ENCODE measurements at places on chromosomes 1 and 21.

DNA sequence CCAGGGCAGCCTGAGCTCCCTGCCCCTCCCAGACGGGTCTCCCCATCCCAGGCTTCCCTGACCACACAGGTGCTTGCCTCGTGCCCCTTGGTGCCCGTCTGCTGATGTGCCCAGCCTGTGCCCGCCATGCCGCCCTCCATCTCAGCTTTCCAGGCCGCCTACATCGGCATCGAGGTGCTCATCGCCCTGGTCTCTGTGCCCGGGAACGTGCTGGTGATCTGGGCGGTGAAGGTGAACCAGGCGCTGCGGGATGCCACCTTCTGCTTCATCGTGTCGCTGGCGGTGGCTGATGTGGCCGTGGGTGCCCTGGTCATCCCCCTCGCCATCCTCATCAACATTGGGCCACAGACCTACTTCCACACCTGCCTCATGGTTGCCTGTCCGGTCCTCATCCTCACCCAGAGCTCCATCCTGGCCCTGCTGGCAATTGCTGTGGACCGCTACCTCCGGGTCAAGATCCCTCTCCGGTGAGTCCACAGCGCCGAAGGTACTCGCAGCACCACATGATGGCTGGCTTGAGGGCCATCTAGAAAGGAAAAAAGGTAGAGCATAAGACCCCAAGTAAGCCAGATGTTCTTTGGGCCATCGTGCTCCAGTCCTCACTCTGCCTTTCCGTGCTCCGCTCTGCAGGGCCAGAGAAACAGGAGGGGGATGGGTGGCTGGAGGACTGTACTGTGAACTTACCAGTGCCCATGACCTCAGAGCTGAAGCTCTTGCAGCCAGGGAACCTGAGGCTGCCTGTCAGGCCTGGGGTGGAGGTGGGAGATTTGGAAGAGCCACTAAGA is 1.4 kb downstream of the ADORA1 start:
- no peak overlapping the region for H3K4me3 ChIP-seq
- H3K4me1 ChIP-seq: peaks cover 16% of the 10 kb centered on the region
- no peak overlapping the region for H3K27ac ChIP-seq
- peaks cover under 1% of the 10 kb centered on the region for H3K27me3 ChIP-seq

DNA sequence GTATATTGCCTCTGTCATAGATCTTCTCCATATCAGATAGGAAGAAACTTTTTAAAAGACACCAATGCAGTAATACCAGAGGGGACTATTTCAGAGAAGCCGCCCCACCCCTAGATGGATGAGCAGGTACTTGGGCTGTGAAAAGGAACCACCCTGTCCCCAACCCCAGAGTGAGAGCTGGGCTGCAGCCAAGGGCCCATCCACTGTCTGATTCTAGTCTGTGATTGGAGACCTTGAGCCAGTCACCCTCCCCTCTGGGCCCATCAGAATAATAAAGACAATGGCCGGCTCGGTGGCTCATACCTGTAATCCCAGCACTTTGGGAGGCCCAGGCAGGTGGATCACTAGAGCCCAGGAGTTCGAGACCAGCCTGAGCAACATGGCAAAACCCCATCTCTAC is 5.0 kb downstream of the CLEC20A start:
- no peaks in the 10 kb centered on the region for H3K36me3 ChIP-seq
- no peak overlapping the region for H3K4me3 ChIP-seq
- DNase-seq: no peak

DNA sequence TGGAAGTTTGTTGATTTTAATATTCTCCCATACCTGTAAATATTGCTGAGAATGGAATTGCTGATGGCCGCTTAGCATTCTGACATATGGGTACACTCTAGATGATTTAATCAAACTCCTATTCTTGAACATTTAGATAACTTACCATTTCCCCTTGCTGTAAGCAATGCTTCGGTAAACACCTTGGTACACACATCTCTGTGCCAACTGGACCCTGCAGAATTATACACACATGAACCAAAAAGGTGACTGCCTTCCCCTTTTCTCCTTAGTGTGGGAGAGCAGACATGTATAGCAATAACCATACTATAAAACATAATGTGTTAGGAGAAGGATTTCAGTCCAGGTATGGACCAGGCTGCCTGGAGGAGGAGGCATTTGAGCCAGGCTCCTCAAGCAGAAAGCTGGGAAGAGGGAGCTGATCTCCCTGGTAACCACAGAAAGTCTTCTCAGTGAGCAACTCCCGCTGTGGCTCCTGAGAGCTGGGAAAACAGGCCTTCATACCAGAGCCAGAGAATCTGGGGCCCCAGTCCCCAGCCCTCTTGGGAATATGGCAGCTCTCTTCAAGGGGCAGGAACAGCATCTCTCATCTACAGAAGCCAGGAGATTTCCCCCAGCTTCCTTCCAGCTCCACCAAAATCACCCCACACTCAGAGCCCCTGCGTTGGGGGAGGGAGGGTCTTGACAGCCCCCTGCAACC is 33.9 kb upstream of the CSF1 start:
- no peaks in the 10 kb centered on the region for H3K27me3 ChIP-seq
- H3K4me3 ChIP-seq: peak overlapping the region; percentile 41
- no peaks in the 10 kb centered on the region for H3K36me3 ChIP-seq
- peaks cover 58% of the 10 kb centered on the region for H3K4me1 ChIP-seq
- DNase-seq: peak; percentile 74

DNA sequence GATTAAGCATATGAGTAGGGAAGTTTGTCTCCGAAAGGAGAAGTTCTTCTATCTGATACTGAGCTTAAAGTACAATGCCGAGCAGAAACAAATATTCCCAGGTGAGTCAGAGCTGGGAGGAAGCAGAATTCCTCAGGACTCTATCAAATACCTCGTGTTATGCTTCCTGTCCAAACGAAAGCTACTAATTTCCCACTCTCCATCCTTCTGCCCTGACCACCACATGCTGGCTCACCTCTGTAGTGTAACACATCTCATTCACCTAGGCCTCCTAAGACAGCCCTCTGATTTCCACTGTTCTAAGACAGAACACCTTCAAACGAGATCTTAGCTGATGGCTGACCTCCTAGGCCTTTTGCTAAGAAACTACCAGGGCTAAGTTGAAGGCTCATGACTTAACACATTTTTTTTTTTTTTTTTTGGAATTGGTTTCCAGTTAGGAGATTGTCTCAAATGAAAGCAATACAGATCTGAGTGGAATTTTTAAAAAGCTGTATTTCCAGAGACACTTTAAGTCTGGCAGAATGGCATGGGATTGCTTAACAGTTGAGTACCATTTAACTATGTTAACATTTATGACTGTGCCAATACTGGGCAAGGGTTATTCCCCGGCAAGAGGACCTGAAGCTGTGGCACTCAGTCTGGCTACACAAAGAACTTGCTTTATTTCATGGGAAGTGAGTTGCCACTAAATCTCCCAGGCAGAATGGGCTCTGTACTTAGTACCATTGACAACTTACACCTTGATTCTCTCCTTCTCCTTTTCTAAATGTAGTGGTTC is 583.4 kb downstream of the DPYD start:
- peaks cover 50% of the 10 kb centered on the region for H3K4me1 ChIP-seq
- no peak overlapping the region for H3K27ac ChIP-seq
- no peaks in the 10 kb centered on the region for H3K27me3 ChIP-seq
- H3K36me3 ChIP-seq: no peaks in the 10 kb centered on the region
- DNase-seq: no peak

GRCh38 chr1:180412583-180412982 is 89.8 kb downstream of the ACBD6 start:
- H3K4me3 ChIP-seq: no peak overlapping the region
- no peak for DNase-seq
- no peaks in the 10 kb centered on the region for H3K27me3 ChIP-seq
- H3K36me3 ChIP-seq: no peaks in the 10 kb centered on the region
- no peaks in the 10 kb centered on the region for H3K4me1 ChIP-seq
- no peak overlapping the region for H3K27ac ChIP-seq

GRCh38 chr1:30929944-30930525 is 21.5 kb upstream of the SDC3 start:
- H3K36me3 ChIP-seq: peaks cover 18% of the 10 kb centered on the region
- H3K27ac ChIP-seq: no peak overlapping the region
- H3K4me3 ChIP-seq: no peak overlapping the region
- peak; percentile 10 for DNase-seq

DNA sequence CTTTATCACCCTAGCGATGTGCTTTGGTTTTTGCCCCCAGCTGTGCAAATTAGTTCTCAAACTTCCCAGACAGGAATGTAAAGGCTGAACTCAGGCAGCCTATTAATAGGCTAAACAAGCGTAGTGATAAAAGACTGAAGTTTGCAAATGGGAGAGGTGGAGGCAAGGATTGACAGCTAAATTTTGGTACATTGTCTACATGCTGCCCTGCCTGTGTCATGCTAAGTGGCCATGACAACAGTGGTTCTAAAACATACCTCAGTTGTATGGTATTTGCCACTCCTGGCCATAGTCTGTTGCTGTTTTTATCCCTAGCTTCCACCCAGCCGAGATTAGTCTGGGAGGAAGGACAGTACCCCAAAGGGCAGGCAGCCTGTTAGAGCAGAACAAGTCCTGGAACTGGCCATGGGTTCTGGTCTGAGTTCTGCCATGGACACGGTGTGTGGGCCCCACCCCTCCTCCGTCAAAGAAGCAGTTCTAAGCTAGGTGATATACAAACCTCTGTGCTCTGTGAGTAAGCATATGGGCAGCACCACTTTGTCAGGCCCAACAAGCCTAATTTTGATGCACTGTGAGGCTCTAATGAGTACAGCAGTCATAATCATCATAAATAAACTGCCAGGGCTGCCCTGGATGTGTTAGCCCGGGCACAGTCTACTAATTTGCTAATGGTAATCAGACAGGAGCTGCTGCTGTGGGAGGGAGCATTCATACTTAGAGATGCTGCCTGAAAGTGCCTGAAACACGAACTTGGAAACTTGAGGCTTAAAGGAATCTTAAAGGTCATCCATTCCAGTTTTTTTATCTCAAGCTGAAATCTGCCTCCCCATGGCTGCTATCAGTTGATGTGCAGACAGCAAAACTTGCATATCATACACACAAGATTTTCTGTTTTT is 177.1 kb downstream of the HHAT start:
- H3K36me3 ChIP-seq: no peaks in the 10 kb centered on the region
- H3K27me3 ChIP-seq: no peaks in the 10 kb centered on the region
- H3K4me1 ChIP-seq: no peaks in the 10 kb centered on the region
- H3K4me3 ChIP-seq: no peak overlapping the region
- no peak for DNase-seq

GRCh38 chr1:184356891-184357290 is 29.9 kb upstream of the C1orf21 start:
- no peaks in the 10 kb centered on the region for H3K27me3 ChIP-seq
- no peaks in the 10 kb centered on the region for H3K4me1 ChIP-seq
- H3K36me3 ChIP-seq: no peaks in the 10 kb centered on the region
- no peak overlapping the region for H3K27ac ChIP-seq
